ENCODE measurements at places on chromosomes 4 and X.

DNA sequence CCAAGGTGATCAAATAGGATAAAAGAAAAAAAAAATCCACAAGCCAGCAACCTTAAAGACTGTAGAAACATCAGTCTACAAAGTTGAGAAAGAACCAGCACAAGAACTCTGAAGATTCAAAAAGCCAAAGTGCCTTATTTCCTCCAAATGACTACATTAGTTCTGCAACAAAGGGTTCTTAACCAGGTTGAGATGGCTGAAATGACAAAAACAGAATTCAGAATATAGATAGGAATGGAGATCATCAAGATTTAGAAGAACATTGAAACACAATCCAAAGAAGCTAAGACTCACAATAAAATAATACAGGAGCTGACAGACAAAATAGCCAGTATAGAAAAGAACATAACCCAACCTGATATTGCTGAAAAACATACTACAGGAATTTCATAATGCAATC, 156.5 kb upstream of the ZCCHC13 start:
- DNase-seq, result no peak

DNA sequence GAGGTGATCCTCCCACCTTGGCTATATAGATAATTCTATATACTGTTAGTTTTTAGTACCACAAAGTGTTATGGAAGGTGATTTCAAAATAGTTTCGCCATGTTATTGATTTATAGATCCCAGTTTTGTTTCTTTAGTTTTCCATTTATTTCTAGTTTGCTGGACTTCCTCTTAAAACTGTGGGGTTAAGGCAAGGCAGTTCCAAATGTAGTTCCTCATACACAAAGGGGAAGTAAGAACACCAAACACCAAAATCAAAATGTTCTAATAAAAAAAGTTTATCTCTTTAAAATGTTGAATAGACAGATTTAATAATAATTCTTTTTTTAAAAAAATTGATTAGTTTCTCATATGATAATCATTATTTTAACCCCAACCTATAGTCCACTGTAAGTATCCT, 6.8 kb upstream of the CISD2 start:
- DNase-seq, result no peak

DNA sequence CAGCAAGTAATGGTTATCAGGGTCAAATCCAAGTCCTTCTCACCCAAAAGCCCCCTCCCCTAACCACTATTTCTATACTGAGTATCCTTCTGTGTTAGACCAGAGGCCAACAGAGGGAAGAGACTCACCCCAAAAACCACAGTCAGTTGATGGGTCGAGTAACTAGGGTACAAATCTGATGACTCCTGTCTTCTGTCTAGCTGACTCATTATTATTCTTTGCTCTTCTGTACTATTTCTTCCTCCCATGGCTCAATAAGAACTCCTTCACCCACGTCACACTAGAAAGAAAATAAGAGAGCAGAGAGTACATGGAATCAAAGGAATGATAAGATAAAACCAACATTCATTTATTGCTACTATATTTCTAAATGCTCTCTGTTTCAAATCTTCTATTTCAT, 2.0 kb downstream of the RAB40A start:
- no peak for DNase-seq

GRCh38 chr4:26424838-26425237, 65.4 kb downstream of the CCKAR start:
- no peak for DNase-seq

- DNase-seq, result no peak
Observed at GRCh38 chr4:10803713-10804343, 119.3 kb upstream of the CLNK start.

DNA sequence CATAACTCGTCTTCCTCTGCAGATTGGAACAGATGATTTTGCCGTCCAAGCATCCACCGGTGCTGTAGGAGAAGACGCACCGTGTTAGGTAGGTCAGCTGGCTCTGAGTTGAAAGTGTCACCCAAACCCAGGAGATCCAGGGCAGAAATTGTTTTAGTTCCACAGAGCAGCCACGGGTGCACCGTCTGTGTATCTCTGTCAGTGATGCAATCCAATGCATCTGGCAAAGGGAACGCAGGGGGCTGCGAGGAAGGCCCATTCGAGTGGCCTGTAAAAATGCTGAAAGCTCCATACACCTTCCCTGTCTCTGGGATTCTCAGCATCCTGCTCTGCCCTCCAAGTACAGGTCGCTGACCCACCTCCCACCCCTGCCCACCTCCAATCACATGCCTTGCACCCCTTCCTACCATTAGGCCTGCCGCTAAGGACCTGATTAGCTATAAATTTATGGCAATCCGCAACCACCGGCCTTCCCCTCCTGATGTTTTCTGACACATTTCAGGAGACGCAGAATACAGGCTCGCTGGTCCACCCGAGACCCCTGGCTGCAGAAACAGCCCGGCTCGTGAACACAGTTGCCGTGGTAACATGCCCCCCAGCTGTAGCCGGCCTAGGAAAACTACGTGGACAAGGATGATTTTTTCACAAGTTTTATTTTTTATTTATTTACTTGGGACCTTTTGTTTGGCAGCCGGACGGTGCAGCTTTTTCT, 39.7 kb upstream of the SHOX start:
- DNase-seq, result no peak

DNA sequence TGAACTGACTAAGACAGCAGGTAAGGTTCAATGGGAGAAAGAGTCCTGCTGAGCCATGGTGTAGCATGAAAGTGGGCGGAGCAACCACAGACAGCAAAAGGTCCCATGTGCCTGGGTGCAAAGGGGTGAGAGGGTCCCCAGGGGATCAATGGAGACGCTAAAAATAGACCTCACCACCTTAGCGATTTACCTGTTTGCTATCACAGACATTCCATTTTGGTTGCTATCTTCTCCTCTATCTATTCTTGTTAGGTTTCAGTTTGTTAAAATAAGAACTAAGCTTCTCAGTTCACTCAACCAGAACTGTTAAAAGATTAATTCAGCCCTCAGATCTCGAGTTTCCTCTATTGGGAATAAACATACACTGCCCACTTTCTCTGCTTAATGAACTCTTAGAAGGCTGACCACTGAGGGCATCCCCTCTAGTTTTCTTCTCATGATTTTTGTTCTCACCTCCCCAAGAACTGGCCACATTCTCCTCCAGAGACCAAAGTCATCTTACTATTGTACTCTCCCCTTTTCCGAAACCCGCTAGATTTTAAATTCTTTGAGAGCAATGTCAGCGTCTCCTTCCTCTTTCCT, 136.7 kb downstream of the PARM1 start:
- no peak for DNase-seq

- peak; percentile 45 for DNase-seq
Observed at GRCh38 chrX:150704030-150704613, 10.9 kb downstream of the MTMR1 start.

- no peak for DNase-seq
Observed at GRCh38 chr4:3753726-3754412, 12.3 kb upstream of the ADRA2C start.

DNA sequence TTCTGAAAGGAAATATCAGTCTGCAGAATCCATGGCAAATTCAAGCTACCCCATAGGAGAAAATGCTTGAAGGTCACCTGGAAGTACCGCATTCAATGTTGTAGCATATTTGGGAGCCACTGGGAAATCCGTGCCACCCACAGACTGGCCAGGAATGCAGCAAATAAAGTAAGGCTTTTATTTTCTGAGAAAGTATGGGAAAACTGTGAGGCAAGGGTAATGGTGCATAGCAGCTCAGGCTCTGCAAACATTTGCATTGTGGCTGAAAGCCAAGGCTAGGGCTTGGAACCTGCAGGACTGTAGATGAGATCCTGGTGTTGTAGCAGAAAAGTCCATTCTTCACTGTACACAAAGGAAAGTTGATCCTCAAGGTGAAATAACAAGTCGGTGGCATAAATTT, 450.9 kb upstream of the NR3C2 start:
- no peak for DNase-seq

- no peak for DNase-seq
Observed at GRCh38 chr4:7190691-7191545, 1.4 kb upstream of the SORCS2 start.

GRCh38 chr4:153153339-153153871, 50.8 kb upstream of the TRIM2 start:
- peak; percentile 74 for DNase-seq

- no peak for DNase-seq
Observed at GRCh38 chr4:60400593-60400992, 799.5 kb upstream of the ADGRL3 start.

GRCh38 chr4:17812801-17813200, 2.0 kb downstream of the NCAPG start:
- DNase-seq, result no peak

- DNase-seq, result no peak
Observed at GRCh38 chr4:116639070-116639577, 446.3 kb downstream of the TRAM1L1 start.

GRCh38 chr4:80221161-80221560, 23.9 kb downstream of the PRDM8 start:
- no peak for DNase-seq

DNA sequence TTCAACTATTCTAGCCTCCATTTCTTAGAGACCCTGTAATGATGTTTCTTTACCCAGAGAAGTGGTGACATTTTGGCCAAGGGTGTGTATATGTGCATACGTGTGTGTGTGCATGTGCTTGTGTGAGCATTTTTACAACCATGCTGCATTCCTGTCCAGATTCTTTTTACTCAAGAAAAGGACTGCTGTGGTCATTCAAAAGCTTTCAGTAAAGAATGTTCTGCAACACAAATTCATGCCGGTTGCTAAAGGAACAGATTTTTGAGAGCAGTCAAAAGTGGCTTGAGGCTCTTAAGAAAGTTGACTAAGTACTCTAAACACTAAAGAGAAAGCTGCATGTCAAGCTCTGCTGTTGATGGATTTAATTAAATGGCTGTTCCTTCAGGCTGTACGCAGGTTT, 65.0 kb upstream of the FMR1 start:
- no peak for DNase-seq

DNA sequence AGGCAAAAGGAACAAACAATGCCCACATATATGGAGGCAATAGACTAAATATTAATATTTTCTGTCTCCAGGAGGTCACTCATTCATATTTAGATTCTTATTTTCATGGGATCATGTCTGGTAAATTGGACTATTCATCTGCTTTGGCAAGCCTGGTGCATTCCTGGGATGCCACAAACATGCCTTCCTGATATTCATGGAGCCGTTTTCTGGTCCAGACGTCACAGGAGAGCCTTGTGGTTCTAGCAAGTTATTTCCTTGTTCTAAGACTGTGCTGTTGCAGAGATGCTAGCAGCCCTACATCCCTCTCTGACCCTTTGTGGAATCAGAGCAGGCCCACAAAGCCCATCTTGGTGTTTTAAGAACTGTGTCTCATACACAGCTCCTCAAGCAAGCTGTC, 16.1 kb upstream of the EXOSC9 start:
- no peak for DNase-seq

- no peak for DNase-seq
Observed at GRCh38 chr4:26279446-26279845, 41.4 kb upstream of the RBPJ start.

DNA sequence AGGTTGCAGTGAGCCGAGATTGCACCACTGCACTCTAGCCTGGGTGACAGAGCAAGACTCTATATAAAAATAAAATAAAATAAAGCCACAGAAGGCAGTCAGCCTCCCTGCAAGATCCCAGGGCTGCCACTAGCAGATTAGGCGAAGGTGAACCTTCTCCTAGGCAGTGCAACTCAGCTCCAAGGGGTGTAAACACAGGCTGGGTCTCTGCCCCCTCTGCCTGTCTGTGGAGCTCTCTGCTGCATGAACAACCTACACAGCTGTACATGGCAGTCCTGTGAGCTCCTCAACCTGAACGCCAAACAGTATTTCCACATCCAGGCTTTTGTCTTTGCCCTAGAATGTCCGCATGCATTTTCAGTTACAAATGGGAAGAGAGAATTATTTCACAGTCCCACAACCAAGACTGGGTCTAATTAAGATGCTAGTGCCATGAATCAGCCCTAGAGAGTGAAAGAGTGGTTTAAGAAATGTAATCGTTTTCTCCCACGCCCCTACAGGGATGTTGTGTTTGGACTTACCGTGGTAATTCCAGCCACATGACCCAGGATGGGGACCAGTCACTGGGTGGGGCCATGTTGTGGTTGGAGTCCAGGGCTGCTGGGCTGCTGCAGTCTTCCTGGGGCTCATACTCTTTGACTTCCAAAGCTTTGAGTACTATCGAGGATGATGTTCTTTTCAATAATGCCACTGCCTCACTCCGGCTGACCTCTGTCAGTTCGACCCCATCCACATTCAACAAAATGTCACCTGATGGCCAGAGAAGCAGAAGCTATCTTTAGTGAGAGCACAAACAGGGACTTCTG, 99.0 kb downstream of the FIP1L1 start:
- DNase-seq, result no peak

GRCh38 chr4:13933191-13933590, 305.7 kb upstream of the BOD1L1 start:
- no peak for DNase-seq

DNA sequence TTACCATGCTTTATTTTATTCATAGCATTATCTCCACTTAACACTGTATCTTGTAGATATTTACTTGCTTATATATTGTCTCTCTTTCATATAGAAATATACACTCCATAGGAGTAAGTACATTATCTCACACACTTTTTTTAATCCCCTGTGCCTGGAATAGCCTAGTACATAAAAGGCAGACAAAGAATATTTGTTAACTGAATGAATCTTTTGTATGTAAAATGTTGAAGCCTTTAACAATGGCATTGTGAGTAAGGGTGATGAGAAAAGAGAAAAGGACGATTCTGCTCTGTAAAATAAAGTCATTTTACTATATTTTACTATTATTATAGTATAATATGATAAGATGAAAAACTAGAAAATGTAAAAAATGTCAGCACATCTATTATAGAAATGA, 97.7 kb upstream of the PDHA2 start:
- DNase-seq, result no peak

- no peak for DNase-seq
Observed at GRCh38 chrX:46582966-46583365, 9.4 kb downstream of the CHST7 start.

DNA sequence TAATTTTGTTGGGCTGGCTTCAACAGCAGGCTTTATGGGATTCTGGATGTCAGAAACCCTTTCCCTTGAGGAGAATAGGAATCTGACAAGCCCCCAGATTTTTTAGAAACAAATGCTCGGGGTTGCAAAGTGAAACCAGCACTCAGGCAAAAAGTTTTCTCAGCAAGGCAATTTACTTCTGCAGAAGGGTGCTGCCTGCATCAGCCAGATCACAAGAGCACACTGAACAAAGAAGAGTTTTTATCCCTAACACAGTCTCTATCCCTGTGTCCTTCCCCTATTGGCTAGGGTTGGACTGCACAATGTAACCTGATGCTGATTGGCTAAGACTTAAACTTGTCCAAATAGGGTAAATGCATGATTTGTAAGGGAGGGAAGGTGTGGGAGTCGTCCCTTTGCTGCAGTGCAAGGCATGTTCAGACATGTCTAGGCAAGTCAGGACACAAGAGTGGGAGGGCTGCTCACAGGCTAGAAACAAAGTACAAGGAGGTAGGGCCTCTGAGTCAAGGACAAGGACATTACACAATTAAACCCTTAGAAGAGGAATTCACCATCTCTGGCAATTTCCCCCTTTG, 175.8 kb downstream of the CCNG2 start:
- DNase-seq, result no peak

GRCh38 chr4:152723236-152723635, 43.4 kb upstream of the TMEM154 start:
- no peak for DNase-seq
